ENCODE measurements at places on chromosomes 16 and 17. TPM values are rescaled to one million over a fixed set of nuclear protein-coding genes. Genes with fewer than 3 reads are reported as not detected.
A peak's percentile ranks its signal among the peaks of the same experiment; 100 is the strongest.

DNA sequence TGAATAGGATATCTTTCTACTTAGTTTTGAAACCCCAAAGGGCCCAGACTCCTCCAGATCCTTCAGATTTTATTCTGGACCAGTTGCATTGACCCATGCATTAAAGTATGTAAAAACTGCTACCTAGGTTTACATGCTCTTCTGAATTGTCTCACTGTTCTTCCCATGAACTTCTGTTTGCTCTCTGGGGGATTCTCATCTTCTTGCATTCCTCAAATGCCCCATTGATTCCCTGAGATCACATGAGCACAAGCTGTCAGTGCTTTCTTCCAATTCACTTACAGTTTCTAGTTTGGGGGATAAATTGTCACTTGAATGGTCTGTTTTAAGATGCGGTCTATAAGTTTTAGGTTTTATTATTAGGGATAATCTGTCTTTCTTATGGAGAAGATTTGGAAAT lies 188.9 kb upstream of the KIF2B start:
- no peak for DNase-seq

DNA sequence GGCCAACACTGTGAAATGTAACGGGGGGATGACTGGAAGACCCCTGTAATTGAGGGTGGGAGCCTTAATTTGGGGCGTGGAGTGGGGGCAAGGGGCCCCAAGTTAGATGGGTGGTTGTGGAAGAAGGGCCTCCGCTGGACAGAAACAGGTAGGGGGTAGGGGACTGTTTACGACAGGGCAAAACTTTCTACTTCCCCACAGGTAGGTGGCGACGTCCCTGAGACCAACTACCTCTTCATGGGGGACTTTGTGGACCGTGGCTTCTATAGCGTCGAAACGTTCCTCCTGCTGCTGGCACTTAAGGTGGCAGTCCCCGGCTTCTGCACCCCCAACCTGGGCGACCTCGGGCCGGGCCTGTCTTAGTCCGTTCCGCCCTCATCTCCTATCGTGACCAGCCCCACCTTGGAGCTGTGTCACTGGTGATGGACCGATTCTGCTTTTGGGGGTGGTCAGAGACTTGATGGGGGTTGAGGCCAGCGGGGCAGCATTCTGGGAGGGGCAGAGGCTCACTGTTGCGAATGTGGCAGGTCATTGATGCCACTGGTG lies 6.8 kb downstream of the PPP4C start:
- DNase-seq = no peak

- no peak for DNase-seq
Measured at GRCh38 chr17:35740997-35741931, 9.8 kb downstream of the RASL10B start.

GRCh38 chr17:31226950-31227349 lies 70.1 kb downstream of the OMG start:
- DNase-seq = no peak

The ADGRG3 gene
- not detected for total RNA-seq

DNA sequence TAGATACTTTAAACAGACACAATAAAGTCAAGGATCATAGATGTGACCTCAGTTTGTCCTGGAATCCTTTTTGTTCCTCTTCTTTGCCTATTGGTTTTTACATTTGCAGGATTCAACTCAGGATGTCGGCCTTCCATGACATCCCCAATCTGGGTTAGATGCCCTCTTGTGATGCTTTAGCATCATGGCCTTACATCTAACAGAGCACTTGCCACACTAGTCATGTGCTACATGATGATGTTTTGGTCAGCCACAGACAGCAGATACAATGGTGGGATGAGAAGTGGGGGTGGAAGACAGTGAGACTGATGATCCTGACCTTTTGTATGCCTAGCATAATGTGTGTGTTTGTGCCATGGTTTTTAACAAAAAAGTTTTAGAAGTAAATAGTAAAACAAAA lies 1.8 kb upstream of the SYNRG start:
- DNase-seq = no peak

DNA sequence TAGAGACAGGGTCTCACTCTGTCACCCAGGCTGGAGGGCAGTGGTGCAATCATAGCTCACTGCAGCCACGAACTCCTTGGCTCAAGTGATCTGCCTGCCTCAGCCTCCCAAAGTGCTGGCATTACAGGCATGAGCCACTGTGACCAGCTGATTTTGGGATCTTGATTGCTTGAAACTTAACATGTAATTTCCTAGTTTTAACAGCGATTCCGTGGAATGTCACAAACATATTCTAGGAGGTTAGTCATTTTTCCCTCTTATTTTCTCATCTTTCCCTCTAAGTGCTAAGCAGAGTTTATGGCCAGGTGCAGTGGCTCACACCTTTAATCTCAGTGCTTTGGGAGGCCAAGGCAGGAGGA lies 123.4 kb upstream of the CACNG3 start:
- no peak for DNase-seq

- no peak for DNase-seq
Measured at GRCh38 chr17:81457917-81458555, 54.6 kb downstream of the ACTG1 start.

The TBC1D3E gene
- total RNA-seq = not detected

DNA sequence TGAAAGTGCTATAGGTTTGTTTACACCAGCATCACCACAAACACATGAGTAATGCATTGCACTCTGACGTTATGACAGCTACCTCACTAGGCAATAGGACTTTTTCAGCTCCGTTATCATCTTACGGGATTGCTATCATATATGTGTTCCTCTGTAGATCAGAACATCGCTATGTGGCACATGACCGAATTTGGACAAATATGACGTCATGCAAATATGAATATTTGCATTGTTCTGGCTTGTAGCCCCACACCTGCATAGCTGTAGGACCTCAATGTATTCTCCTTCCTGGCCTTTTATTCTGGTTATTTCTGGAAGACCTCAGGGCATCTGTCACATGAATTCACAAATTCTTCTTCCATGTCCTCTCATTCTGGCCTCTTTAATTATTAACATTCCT lies 393.2 kb downstream of the CDH13 start:
- DNase-seq = no peak

GRCh38 chr17:45425125-45425983 lies 7.3 kb downstream of the ARHGAP27 start:
- DNase-seq = peak; percentile 94

The STAT5B gene
- 15.0 TPM for total RNA-seq

GRCh38 chr17:68768804-68769203 lies 167.6 kb upstream of the FAM20A start:
- DNase-seq = no peak

The RAB11FIP3 gene
- 14.9 TPM for total RNA-seq

The TOP2A gene
- total RNA-seq = 148 TPM

DNA sequence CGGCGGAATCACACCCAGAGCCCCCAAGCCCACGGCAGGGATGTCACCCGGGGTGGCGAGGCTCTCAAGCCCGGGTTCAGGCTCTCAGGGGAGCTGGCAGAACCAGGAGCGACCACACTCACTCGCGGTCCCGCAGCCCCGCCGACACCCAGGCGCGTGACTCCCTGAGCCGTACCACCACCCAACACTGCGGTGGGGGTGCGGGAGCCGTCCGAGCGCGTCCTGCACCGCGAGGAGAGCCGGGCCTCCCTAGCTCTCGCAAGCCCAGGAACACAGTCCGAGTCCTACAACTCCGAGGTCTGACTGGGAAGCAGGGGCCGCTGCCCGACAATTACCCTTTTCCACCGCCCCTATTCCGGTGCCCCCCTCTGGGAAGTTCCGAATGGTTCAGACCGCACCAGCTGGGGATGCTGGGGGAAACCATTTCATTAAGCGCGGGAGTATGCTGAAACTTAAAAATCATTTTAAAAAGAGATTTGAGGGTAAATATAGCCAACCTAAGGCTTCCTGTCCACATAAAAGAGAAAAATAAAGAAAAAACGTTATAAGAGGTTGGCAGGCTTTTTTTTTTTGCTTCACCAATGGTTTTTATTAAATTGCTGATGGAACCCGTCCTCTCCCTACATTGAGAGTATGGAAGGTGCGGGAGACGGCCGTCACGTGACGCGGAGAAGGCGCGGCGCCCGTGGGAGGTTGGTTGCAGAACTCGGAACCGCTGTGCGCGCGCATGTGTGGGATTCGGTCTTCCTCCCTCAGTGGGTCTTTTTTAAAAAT lies at the start of gene FLCN:
Gene FLCN, minus strand, starts transcription at position 143 of the 774 bp plus-strand sequence. CDS start 9,031 bp downstream, outside the sequence.
- peak; percentile 67 for DNase-seq

GRCh38 chr17:52178012-52178411 lies 19.5 kb upstream of the CA10 start:
- DNase-seq = no peak

The FAM171A2 gene
- 1.4 TPM for total RNA-seq

The KRTAP4-1 gene
- total RNA-seq = not detected

The CACNA1G gene
- total RNA-seq = 0.28 TPM

DNA sequence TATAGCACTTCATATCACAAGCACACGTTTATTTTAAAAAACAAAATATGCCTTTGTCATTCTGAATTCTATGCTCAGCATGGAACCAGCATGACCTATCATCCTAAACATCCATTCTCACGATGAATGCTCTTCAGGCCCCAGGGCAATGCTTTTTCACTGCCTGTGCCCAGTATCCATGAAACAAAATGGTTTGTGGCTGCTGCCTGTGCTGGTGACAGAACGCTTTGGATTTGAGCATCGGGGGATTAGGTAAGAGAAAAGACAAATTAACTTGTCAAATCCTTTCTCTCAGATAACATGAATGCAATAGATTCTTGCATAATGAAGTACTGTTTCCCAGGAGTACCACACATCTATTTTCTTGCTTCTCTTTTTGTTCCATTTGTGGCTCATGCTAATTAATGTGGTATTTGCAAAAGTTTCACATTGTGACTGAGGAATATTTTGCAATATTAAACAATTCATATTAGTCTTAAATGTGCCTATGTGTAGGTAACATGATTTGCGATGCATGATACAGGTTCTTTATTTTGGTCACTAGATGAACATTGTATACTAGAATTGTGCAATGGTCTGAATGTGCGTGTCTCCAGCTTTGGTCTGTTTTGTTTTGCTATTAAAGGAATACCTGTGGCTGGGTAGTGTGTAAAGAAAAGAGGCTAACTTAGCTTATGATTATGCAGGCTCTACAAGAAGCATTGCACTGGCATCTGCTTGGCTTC lies 25.8 kb upstream of the SRSF1 start:
- no peak for DNase-seq

- no peak for DNase-seq
Measured at GRCh38 chr16:80463751-80464495, 76.9 kb upstream of the DYNLRB2 start.

The EPN3 gene
- total RNA-seq = 124 TPM

The KRT20 gene
- not detected for total RNA-seq

DNA sequence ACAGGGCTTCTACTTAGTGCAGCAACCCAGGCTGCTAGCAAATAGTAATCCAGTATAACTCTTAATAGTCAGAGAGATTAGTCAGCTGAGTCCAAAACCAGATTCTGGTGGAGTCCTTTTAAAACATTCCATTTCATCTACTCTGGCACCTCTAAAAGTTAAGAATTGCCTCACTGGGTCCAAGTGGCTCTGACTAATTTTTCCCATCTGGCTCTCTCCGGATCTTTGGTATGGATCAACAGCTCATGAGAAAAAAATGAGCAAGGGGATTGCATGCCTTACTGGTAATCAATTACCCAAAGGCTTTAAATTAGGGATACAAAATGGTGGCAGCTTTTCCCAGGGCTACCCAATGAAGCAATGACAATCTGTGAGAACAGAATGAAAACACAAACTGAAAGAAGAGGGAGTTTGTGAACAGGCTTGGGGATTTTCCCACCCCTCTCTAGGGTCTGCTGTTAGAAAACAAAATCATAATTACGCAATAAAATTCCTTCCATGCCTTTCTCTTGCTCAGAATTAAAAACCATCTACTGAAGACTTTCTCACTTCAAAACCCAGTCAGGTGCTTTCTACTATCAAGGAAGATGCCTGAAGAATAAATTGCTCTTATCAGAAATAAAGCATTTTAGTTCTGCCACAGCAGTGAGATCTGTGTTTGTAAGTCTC lies 84.6 kb upstream of the PMFBP1 start:
- peak; percentile 75 for DNase-seq

DNA sequence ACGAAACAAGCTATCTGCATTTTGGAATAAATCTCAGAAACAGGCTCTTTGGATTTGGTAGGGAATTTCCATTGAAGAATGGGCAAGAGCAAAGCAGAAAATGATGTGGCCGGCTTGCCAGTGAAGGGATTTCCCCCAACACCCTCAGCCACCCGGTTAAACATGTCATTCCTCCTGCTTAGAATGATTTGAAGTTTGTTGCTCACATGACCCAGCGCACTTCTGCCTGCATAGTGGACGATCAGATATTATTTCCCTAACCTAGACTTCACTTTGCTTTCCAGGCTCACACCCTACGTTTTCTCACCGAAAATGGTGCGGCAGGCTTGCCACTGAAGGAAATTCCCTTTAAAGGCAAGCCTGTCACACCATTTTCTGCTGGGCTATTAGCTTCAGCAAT lies 170.7 kb downstream of the CDH11 start:
- no peak for DNase-seq

GRCh38 chr16:57422026-57422944 lies 17.7 kb downstream of the CCL17 start:
- DNase-seq = peak; percentile 36

DNA sequence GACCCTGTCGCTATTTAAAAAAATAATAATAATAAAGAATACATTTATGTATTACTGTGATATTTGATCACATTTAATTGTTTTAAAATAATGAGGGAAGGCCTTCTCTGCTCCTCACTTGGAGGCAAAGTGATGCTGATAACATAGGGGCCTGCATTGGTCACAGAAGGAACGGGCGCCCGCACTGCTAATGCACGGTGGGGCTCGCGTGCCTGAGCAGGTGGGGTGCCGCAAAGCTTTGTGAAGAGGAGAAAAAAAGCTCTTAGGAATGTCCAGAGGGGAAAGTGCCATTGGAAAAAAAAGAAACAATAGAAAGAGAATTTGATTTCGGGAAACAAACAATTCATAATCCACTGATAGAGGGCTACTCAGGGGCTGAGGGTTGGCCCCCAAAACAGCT lies 143.8 kb downstream of the ZNF423 start:
- DNase-seq = no peak

The PPP1R9B gene
- total RNA-seq = 36.0 TPM

The CA7 gene
- total RNA-seq = not detected

- no peak for DNase-seq
Measured at GRCh38 chr16:64308721-64309120, 813.1 kb downstream of the CDH11 start.

- no peak for DNase-seq
Measured at GRCh38 chr17:40352237-40352778, 12.2 kb downstream of the GJD3 start.

GRCh38 chr17:1714980-1715802 lies 5.0 kb upstream of the TLCD2 start:
- DNase-seq = peak; percentile 78

GRCh38 chr16:3065069-3065741 lies at the start of gene IL32:
IL32 (plus strand) TSS chr16:3065640; CDS start chr16:3065812, 172 bp downstream.
- DNase-seq = peak; percentile 50

The KCNJ12 gene
- total RNA-seq = 0.14 TPM

GRCh38 chr17:36629970-36630502 lies 28.7 kb downstream of the MRM1 start:
- no peak for DNase-seq

The CA10 gene
- 1.2 TPM for total RNA-seq

Data from foreskin keratinocyte (primary cell).